ENCODE measurements at places on chromosomes 2 and 18. TPM values are rescaled to one million over a fixed set of nuclear protein-coding genes. Genes with fewer than 3 reads are reported as not detected.

The XDH gene
- 1.3 TPM for total RNA-seq

The SPDYA gene
- total RNA-seq: 2.3 TPM

The UPP2 gene
- not detected for total RNA-seq

The CHRND gene
- total RNA-seq: not detected

The DPYSL5 gene
- not detected for total RNA-seq

The ZNF396 gene
- total RNA-seq: 3.0 TPM

The HES6 gene
- 2.9 TPM for total RNA-seq

The DSG1 gene
- not detected for total RNA-seq

The DPY30 gene
- total RNA-seq: 81.6 TPM

The SATB2 gene
- 11.3 TPM for total RNA-seq

The MRO gene
- total RNA-seq: under 0.01 TPM

The OBSL1 gene
- 69.1 TPM for total RNA-seq

The CCDC85A gene
- 0.66 TPM for total RNA-seq

The NMUR1 gene
- 0.17 TPM for total RNA-seq

The NCKAP1 gene
- 167 TPM for total RNA-seq

The GRHL1 gene
- total RNA-seq: 0.58 TPM

The CHST10 gene
- total RNA-seq: 5.2 TPM

The UGT1A3 gene
- total RNA-seq: not detected

The SPATA3 gene
- total RNA-seq: not detected

The INHBB gene
- total RNA-seq: not detected

The MYO3B gene
- 0.17 TPM for total RNA-seq

The FHOD3 gene
- total RNA-seq: 22.3 TPM

The CFAP221 gene
- not detected for total RNA-seq

The TRABD2A gene
- 17.5 TPM for total RNA-seq

The GDF7 gene
- not detected for total RNA-seq

The ALK gene
- total RNA-seq: under 0.01 TPM

The SIX3 gene
- not detected for total RNA-seq

The TMEM182 gene
- total RNA-seq: 2.0 TPM

The MAL gene
- total RNA-seq: 0.17 TPM

The PNPT1 gene
- total RNA-seq: 21.2 TPM

The RAD51AP2 gene
- not detected for total RNA-seq

The RNF152 gene
- 14.7 TPM for total RNA-seq

The REG1B gene
- not detected for total RNA-seq

The CNGA3 gene
- total RNA-seq: 0.17 TPM

The EFHD1 gene
- not detected for total RNA-seq

The ADCY3 gene
- total RNA-seq: 40.6 TPM

The NEU2 gene
- total RNA-seq: not detected

The ACTG2 gene
- 4.1 TPM for total RNA-seq

The HOXD11 gene
- total RNA-seq: not detected

The CD207 gene
- not detected for total RNA-seq

The ACOXL gene
- not detected for total RNA-seq

Measured in smooth muscle cell of trachea (primary cell).